ENCODE measurements at places on chromosomes 1 and 21.

GRCh38 chr1:111746614-111746999 is 7.4 kb upstream of the INKA2 start:
- DNase-seq: no peak

DNA sequence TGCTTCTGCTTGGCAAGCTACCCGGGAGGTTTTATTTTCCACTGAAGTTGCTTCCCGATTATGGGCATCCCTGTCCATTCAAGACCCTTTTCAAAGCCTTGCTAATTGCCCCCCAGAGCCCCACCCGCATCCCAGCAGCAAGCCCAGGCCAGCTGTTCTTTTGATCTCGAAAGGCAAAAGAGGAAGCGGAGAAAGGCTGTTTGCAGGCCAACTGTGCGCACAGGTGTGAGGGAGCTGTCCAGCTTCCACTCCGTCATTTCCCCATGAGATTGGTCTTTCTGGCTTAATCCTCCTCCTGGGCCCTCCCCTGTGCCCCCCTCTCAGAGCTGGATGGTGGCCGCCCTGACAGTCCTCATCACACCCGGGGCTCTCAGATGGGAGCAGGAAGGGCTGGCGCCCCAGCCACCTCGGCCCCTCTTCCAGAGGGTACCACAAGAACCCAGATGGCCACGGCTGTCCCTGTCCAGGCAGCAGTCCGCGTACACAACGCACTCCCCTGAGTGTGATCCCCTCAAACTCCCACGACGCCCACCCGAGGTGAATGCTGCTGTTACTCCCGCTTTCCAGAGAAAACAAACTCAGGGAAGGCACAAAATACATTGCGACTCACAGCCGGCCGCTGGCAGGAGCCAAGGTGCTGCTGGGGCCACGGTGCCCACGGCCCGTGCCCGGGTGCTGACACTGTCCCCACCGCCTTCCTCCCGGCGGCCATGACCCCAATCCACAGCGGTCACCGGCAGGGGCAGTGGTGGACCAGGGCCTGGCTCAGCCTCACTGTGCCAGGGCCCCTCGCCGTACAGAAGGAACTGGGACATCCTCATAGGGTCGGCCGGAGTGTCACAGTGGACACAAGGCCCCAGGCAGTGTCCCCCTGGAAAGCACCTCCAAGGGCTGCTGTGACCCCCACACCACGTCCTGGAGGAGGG is 121.9 kb downstream of the CRYAA start:
- no peak for DNase-seq

- DNase-seq: no peak
These were observed 70.5 kb upstream of the GADD45A start for GRCh38 chr1:67614511-67614934.

- DNase-seq: no peak
These were observed 161.6 kb upstream of the RAB4A start for GRCh38 chr1:229109320-229109761.

GRCh38 chr1:234871710-234872271 is 256.8 kb downstream of the TOMM20 start:
- DNase-seq: no peak

- no peak for DNase-seq
These were observed 10.8 kb downstream of the LRRC8D start for GRCh38 chr1:89831462-89832120.

- no peak for DNase-seq
These were observed 320.7 kb downstream of the AJAP1 start for GRCh38 chr1:4974981-4975685.

- DNase-seq: no peak
These were observed 692.1 kb upstream of the ZP4 start for GRCh38 chr1:238582816-238583215.

DNA sequence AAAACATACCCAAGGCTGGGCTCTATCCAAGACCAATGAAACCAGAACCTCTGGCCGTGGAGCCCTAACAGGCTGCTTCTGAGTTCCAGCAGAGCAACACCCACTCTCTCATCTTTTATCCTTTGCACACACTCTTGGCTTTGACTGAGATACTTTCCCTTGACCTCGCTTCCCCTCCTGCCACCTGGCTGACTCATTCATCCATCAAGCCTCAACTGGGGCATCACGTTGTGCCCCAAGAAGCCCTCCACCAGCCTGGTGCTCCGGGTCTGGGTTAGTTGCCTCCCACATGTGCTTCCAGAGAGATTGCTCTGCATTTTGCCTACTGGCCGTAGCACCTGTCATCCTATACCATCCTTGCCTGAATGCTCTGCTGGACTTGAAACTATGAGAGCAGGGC is 34.5 kb upstream of the SERBP1 start:
- DNase-seq: no peak

DNA sequence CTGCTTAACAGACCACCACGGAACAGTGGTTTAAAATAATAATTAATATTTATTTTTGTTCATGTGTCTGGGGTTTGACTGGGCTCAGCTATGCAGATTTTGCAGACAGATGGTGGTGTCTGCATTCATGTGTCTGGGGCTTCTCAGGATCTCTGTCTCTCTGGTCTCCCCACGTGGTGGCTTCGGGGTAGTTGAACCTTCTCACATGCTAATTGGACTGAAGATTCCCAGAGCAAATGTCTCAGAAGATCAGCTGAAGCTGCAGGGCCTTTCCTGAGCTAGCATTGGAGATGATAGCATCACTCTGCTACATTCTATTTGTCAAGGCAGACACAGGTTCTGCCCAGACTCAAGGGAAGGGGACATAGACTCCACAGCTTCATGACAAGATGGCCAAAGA is 109.1 kb upstream of the DNAH14 start:
- DNase-seq: no peak

DNA sequence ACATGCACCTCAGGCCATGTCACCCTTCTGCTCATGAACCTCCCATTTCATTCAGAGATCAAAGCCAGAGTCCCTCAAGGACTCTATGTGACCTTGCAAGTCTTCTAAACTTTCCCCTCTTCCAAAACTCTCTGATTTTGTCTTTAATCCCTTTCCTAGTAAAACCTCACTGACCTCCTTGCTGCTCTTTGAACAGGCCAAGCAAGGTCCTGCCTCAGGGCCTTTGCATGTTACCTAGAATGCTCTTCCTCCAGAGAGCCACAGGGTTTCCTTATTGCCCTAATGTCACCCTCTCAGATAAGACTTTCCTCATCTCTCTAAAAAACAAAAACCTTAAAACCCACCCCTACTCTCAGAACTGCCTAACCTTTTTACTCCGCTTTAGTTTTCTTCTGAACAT is 26.6 kb downstream of the IL23R start:
- DNase-seq: no peak

GRCh38 chr1:45365051-45365450 is 24.8 kb upstream of the MUTYH start:
- no peak for DNase-seq

DNA sequence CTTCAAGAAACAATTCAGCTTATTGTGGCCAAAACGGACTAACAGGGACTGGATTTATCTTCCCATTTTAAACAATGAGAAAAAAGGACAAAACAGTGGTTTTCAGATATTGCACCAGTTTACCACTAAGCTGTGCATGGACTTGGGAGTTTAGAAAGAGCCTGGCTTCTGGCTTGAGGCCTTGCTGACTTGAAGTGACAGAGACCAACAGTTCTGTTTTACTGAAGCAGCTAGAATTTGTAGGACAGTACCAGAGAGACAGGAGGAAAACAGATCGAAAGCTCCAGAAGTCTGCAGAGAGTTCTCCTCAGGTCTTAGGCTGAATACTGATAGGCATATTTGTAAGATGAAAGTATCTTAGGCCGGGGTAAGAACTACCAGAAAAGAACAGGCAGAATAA is 20.5 kb downstream of the FCRL4 start:
- no peak for DNase-seq

Data from stimulated activated CD4-positive, alpha-beta T cell treated with anti-CD3 and anti-CD28 coated beads, Interleukin-2, amount 100 ng/mL, for 4 hours (primary cell).